IgD-negative memory B cell (primary cell): ENCODE measurements at places on chromosomes 2 and 18. TPM values are rescaled to one million over a fixed set of nuclear protein-coding genes. Genes with fewer than 3 reads are reported as not detected.

The TXNL1 gene
- polyA plus RNA-seq = 56.2 TPM

The C2orf49 gene
- 11.3 TPM for polyA plus RNA-seq

The ONECUT2 gene
- polyA plus RNA-seq = not detected

The GALR1 gene
- not detected for polyA plus RNA-seq

The UGT1A5 gene
- polyA plus RNA-seq = not detected

The UGT1A9 gene
- polyA plus RNA-seq = not detected

The CWC22 gene
- polyA plus RNA-seq = 25.8 TPM

The CHRND gene
- not detected for polyA plus RNA-seq

The RAPH1 gene
- not detected for polyA plus RNA-seq

The FKBP1B gene
- 3.9 TPM for polyA plus RNA-seq

The SERPINB7 gene
- polyA plus RNA-seq = not detected

The DOK1 gene
- polyA plus RNA-seq = 48.9 TPM

The KCNIP3 gene
- not detected for polyA plus RNA-seq

The CRYGC gene
- polyA plus RNA-seq = not detected

The SH3RF3 gene
- not detected for polyA plus RNA-seq

The ASXL2 gene
- polyA plus RNA-seq = 8.4 TPM

The CPO gene
- not detected for polyA plus RNA-seq

The CHRNG gene
- not detected for polyA plus RNA-seq

The LDAH gene
- 15.4 TPM for polyA plus RNA-seq

The KATNAL2 gene
- 0.59 TPM for polyA plus RNA-seq

The FAM237A gene
- polyA plus RNA-seq = not detected

The MAP3K19 gene
- not detected for polyA plus RNA-seq

The TMEM185B gene
- polyA plus RNA-seq = 29.1 TPM

The TUBB6 gene
- 25.1 TPM for polyA plus RNA-seq

The NOSTRIN gene
- not detected for polyA plus RNA-seq

The LINC00305 gene
- polyA plus RNA-seq = not detected

The CDH19 gene
- polyA plus RNA-seq = not detected

The LGALSL gene
- polyA plus RNA-seq = 0.45 TPM

The CD8A gene
- polyA plus RNA-seq = 1.4 TPM

The ANKRD62 gene
- polyA plus RNA-seq = not detected

The CCDC148 gene
- not detected for polyA plus RNA-seq

The CDH7 gene
- not detected for polyA plus RNA-seq

The PJVK gene
- polyA plus RNA-seq = 0.15 TPM

The DNAH7 gene
- polyA plus RNA-seq = 0.11 TPM

The OSBPL1A gene
- polyA plus RNA-seq = 0.84 TPM

The NYAP2 gene
- polyA plus RNA-seq = not detected

The OTX1 gene
- polyA plus RNA-seq = not detected

The EML6 gene
- polyA plus RNA-seq = 3.8 TPM

The HOXD4 gene
- polyA plus RNA-seq = not detected

The ATP6V1C2 gene
- 0.30 TPM for polyA plus RNA-seq

The SLC16A14 gene
- 0.49 TPM for polyA plus RNA-seq

The BUB1 gene
- 0.94 TPM for polyA plus RNA-seq
